Naive thymus-derived CD8-positive, alpha-beta T cell (primary cell): ENCODE measurements at places on chromosomes 3 and 15. TPM values are rescaled to one million over a fixed set of nuclear protein-coding genes. Genes with fewer than 3 reads are reported as not detected.

DNA sequence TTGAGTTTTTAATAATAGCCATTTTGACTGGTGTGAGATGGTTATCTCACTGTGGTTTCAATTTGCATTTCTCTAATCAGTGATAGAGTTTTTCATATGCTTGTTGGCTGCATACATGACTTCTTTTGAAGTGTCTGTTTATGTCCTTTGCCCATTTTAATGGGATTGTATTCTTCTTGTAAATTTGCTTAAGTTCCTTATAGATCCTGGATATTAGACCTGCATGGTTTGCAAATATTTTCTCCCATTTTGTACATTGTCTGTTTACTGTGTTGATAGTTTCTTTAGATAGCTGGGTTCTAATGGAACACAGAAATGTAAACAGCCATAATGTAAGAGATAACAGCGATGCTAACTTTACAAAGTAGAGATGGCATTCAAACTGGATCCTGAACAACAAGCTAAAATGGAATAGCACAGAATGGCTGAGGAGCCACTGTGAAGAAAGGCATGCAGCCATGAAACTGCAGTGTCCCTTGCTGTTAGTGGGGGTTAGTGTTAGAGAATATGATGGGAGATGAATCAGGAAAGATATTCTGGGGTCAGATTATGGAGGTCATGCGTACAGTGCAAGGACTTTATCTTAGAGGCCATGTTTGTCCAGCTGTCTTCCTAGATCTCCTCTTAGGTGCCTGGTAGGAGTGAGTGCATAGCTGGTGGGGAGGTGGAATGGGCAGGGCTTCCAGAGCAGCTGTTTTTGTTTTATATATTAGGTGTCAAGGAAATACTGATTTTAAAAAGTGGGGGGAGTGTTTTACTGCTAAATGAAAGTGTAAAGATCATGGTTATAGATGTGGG, 48.1 kb downstream of the BBS4 start:
- DNase-seq, result no peak

DNA sequence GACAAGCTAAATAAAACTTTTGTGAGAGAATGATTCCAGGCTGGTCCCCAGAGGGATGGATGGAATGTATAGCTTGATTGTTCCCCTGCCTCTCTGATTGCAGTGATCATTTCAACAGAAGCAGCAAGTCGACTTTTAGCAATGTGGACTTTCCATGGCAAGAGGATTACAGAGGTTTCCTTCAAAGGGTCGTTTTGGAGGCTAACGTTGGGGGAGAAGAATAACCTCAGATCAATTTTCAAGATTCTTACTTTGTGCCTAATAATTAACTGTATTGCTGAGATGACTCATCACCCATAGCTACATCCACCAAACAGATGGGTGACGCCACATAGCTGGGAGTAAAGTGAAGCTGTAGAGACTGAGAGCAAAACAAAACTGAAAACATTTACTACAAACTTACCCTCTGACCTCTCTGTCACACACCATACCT, 79.9 kb downstream of the GTPBP8 start:
- DNase-seq, result no peak

- peak; percentile 51 for DNase-seq
Measured at GRCh38 chr15:50907601-50908208, 778 bp upstream of the AP4E1 start.

- no peak for DNase-seq
Measured at GRCh38 chr3:13415997-13416793, 3.9 kb downstream of the NUP210 start.

CRYGS gene
- 0.24 TPM for polyA plus RNA-seq

DNA sequence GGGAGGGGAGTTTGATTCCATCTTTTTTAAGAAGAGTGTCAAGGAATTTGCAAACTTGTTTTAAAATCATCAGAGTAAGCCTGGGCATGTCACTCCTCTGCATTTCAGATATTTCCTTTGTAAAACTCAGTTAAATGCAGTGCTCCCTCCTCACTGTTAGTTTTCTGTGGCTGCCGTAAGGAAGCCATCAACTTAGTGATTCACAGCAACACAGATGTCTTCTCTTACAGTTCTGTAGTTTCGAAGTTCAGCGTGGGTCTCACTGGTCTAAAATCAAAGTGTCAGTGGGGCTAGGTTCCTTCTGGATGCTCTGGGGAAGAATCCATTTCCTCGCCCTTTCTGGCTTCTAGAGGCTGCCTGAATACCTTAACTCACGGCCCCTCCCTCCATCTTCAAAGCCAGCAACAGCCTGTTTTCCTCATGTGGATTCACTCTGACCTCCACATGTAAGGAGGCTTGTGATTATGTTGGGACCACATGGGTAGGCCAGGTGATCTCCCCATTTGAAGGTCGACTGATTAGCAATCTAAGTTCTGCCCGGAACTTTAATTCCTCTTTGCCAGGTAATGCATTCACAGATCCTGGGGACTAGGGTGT, 12.4 kb downstream of the ISG20 start:
- DNase-seq, result peak; percentile 3

GRCh38 chr3:140597792-140598191, 80.1 kb upstream of the TRIM42 start:
- no peak for DNase-seq

RTP3 gene
- not detected for polyA plus RNA-seq

HRG gene
- not detected for polyA plus RNA-seq

GRCh38 chr3:190063490-190063889, 57.2 kb downstream of the P3H2 start:
- no peak for DNase-seq

SLC25A20 gene
- polyA plus RNA-seq, result 13.7 TPM

DNA sequence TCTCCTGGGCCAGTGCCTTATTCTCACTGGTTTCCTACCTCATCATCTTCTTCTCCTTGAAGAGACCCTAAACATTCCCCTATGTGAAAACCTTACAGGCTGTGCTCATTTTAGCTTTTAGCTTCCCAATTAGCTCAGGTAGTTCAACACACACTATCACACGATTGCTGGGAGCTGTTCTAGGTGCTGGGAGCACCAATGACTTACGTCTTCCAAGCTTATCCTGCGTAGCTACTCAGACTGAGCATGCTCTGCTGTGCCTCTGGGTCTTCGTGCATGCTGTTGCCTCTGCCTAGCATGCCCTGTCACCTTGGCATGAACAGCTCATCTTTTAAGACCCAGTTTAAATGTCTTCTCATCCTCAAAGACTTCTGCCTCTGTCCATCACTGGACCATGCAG, 55.7 kb upstream of the APEH start:
- DNase-seq, result no peak
